Activated effector memory CD4-positive, alpha-beta T cell treated with Interleukin-2 at 50 U/mL for 16 hours (primary cell): ENCODE measurements at places on chromosomes 5 and 9.

GRCh38 chr5:67793418-67793817 lies 422.1 kb upstream of the PIK3R1 start:
- no peak for DNase-seq

DNA sequence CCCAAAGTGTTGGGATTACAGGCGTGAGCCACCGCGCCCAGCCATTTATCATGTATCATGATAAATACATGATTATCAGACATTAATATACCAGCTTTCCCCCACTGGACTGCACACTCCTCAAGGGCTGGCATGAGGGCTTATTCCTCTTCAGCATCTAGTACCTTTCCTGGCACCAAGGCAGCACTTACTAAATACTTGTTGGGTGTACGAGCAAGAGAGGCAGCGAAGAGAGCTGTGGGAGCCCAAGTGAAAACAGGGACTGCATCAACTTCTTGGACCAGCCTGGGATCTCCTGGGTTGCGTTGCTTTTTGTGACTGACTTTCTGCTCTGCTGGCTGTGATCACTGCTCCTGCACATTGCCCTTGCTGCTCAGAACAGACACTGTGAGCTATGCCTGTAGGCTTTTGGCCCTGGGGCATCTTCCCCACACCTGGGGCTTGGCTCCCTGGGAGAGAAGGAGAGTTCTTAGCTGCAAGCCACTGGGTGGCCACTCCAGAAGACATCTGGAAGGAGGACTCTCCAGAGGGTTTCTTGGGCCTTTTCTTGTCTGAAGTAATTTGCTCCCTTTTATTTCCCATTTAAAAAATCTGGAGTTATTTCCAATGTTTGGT lies 224.3 kb downstream of the NR3C1 start:
- no peak for DNase-seq

DNA sequence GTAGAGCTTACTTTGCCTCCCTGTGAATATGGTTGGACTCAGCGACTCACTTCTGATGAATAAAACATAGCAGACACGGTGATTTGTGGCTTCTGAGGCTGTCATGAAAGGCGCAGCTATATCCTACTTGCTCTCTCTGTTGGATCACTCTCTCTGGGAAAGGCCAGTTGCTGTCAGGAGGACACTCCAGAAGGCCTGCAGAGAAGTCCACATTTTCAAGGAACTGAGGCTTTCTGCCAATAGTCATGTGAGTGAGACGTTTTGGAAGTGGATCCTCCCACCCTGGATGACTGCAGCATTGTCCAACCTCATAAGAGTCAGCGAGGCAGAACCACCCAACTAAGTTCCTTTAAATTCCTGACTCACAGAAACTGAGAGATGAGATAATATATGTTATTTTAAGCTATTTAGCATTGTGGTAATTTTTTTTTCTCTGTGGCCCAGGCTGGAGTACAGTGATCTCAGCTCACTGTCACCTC lies 156.0 kb upstream of the MAST4 start:
- no peak for DNase-seq

DNA sequence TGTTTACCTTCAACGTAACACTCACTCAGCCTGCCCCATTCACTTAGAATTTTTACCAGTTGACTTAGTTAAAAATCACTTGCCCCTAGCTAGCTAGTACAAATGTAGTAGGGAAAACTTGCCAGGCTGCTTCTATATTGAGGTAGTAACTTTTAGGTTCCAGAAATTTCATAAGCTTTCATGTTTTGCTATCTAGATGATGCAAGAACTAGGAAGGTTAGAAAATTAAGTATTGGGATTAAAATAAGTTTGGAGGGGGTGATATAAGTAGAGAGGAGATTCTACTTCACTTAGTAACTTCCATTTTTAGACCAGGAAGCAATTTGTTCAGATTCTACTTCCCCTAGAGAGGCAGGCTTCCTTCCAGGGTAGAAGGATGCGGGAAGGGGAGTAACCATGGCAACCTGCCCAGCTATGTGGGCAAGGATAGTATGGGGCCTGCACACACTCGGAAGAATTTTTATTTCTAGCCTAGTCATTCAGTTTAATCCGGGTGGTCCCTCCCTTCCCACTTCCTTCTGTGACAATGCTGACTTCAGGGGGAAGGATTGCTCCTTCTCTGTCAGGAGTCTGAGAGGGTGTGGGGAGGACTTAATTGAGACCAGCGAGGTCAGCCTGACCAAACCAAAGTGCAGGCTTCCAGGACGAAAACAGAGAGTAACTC lies 4.2 kb downstream of the DAB2 start:
- no peak for DNase-seq

GRCh38 chr5:105506692-105507277 lies 1944.2 kb upstream of the NUDT12 start:
- no peak for DNase-seq

DNA sequence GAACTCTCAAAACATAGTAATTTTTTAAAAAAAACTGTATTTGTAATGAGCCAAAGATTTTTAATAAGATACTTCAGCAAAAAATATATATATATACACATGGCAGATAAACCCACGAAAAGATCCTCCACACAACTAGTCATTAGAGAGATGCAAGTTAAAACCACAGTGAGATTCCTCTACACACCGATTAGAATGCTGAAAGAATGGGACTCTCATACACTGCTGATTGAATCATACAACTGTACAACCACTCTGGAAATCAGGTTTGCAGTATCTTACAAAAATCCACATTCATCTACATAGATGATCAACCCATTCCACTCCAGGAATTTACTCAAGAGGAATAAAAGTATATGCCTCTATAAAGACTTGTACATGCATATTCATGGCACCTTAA lies 43.7 kb downstream of the RASEF start:
- no peak for DNase-seq

- no peak for DNase-seq
These were observed 34.2 kb downstream of the EFNA5 start for GRCh38 chr5:107636555-107636954.

GRCh38 chr5:1526681-1527131 lies 2.9 kb upstream of the LPCAT1 start:
- no peak for DNase-seq

DNA sequence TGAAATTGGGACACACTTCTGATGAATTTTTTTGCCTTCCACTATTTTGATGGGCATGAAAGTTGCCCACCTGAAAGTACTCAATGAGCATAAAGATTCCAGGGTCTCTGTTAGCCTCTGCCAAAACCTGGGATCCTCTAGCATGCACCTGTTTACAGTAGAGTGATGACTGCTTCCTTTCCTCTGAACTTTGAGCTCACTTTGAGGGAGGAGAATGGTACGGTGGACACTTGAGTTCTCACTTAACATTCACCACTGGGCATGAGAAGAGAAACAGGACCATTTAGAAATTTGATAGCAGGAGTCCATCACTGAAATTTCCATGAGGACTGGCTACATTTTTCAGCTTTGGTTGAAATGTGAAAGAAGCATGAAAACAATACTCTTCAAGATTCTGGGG lies 374.8 kb downstream of the KDM4C start:
- DNase-seq = no peak

DNA sequence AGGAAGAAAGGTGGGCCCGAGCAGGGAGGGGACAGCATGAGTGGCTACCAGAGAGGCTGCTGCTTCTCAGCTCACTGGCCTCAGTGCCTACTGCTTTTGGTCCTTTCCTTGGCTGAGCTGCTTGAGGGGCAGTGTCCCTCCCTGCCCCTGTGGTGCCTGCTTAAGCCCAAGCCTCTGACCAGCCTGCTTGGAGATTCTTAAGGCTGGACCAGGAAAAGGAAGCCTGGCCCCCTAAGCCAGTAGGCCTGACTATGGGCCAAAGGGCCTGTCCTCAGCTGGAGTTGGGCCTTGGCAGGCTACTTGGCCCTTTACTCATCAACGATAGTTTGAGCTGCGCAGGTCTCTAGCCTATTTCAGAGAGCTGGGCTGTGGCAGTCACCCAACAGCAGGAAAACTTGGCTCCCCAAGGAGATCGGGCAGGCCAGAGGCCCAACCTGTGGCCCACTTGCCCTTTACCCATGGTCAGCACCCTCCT lies 24.9 kb downstream of the TCF7 start:
- DNase-seq = no peak

DNA sequence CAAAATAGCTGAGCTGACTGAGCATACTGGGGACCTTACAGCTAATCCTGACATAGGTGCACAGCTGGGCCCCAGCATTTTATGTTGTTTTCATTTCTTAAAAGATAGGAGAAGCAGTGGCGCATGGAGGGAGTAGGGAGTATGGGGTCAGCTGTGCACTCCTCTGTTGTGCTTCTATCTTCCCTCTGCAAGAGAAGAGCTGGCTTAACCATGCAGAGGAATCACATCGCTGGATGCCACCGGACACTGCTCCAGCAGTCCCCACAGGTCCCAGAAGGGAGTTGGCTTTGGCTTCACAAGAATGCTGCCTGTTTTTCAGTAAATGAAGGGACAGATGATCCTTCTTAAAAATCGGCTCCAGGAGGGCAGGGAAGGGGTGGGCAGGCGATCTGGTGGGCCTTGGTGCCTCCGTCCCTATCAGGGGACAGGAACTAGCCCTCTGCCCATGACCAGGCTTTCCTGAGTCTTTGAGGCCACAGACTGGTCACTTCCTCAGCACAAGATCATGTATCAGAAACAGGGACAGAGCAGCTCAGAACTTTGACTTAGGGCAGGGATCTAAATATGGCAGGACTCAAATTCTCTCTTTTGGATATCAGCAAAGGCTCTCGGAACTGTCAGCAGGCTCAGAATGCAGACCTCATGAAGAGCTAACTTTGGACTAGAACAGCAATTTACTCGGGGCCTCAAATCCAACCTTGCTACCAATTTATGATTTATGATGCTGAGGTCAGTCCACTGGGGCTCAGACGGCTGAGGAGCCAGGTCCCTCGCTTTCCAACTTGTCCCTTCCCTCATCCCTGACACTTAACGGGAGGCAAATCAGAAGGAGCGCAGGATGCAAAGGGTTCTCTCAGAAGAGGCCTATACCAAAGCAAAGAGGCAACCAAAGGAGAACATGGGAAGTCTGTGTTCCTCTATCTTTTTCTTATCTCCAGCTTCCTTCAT lies 47.2 kb downstream of the MARCHF3 start:
- no peak for DNase-seq

DNA sequence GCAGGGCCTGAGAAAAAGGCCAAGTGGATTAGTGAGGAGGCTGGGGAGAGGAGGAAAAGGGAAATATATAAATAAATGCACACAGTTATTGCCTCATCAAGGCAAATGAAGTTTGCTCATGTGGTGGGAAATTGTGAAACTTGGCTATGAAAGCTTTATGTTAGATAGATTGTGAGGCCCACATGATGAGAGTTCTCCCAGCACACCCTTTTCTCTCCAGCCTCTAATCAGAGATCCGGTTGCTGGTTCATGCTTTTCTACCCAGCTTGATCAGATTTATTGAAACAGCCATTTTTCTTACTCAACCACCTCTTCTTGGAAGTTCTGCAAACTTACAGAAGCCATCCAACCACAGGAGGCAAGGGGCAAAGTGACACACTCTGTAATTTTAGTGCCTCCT lies 125.8 kb upstream of the KLF4 start:
- DNase-seq = no peak

GRCh38 chr5:150085191-150085912 lies 1.0 kb downstream of the CSF1R start:
- no peak for DNase-seq

DNA sequence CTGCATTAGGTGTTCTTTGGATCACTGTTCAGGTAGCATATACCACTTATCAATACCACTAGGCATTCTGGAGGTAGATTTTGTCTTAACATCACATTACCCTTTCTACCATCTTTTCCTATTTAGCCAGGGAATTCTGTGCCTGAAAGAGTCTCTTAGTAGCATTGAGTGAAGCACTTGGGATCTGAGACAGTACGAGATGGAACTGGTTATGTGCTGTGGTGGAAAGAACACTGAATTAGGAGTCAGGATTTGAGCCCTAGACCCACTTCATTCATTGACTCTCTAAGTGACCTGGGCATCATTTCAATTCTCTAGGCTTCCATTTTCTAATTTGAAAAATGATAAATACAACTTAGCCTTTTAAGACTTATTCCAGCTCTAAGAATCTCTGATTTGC lies 291.1 kb downstream of the DMAC1 start:
- no peak for DNase-seq

DNA sequence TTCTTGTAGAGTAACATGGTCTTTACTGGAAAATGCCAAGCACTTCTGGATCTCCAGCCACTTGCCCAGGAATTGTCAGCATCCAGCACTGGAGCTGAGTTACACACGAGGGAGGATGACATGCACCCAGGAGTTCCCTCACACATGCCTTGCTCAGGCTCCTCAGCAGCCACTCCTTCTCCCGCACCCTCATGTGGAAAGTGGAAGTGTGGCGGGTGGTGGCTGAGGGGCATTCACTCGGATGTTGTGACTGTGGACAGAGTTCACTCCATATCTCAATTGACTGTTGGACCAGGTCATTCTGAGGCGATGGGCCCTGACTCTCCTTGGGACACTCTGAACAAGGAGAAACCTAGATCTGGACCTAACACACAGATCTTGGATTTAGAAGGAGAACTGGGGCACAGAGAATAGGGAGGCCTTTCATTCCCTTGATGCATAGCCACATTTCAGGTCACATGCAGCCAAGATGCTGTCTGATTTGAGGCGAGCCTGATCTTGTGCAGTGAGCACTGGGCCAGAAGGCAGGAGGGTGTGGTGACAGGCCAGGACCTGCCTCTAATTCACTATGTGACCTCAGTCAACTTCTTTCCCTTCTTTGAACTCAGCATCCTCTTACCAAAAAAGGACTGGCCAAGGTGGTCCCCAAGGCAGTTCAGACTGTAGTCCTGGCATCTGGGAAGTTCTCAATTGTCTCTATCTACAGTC lies 62.1 kb downstream of the CYSTM1 start:
- no peak for DNase-seq

DNA sequence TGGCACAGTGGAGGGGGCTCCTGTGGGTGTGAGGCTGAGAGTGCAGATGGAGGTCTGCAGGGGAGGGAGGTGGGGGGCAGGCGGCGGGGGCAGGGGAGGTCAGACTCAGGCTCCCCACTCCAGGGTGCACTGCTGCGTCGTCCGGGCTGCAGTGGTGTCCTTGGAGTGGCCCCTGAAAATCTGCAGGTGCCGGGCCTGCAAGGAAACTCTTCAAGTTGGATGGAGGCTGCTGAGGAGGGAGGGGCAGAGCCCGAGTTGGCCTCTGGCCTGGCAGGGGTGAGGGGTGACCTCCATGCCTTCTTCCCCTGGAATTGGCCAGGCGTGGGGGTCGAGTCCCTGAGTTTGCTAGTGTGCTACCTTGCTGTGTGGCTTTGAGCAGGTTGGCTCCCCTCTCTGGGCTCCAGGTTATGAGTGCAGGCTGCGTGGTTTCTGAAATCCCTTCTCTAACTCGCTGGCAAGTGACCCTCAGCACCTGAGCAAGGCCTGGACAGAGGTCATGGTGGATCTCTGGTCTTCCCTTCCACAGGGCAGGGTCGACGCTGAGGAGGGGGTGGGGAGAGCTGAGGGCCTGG lies 888 bp downstream of the ADAMTSL2 start:
- DNase-seq = no peak

DNA sequence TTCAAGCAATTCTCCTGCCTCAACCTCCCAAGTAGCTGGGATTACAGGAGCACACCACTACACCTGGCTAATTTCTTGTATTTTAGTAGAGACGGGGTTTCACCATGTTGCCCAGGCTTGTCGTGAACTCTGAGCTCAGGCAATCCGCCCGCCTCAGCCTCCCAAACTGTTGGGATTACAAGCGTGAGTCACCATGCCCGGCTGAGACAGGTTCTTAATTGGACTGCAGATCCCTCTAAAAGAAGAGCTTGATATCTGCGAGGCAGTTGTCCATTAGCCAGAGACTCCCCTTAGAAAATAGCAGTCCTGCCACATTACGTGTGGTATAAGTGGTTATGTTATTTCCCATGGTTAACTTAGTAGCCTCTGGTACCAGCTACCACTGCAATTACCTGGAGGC lies 46.6 kb upstream of the NPR3 start:
- DNase-seq = no peak

GRCh38 chr5:163165277-163165676 lies 272.1 kb upstream of the CCNG1 start:
- DNase-seq = no peak

GRCh38 chr5:120093178-120093577 lies 370.9 kb upstream of the PRR16 start:
- no peak for DNase-seq
